ENCODE measurements at places on chromosomes 13 and 19. TPM values are rescaled to one million over a fixed set of nuclear protein-coding genes. Genes with fewer than 3 reads are reported as not detected.

LGALS7 gene
- not detected for total RNA-seq

GARIN5A gene
- total RNA-seq, result not detected

GGN gene
- total RNA-seq, result not detected

RGCC gene
- 1.6 TPM for total RNA-seq

RAVER1 gene
- 12.0 TPM for total RNA-seq

CPB2 gene
- total RNA-seq, result not detected

DNA sequence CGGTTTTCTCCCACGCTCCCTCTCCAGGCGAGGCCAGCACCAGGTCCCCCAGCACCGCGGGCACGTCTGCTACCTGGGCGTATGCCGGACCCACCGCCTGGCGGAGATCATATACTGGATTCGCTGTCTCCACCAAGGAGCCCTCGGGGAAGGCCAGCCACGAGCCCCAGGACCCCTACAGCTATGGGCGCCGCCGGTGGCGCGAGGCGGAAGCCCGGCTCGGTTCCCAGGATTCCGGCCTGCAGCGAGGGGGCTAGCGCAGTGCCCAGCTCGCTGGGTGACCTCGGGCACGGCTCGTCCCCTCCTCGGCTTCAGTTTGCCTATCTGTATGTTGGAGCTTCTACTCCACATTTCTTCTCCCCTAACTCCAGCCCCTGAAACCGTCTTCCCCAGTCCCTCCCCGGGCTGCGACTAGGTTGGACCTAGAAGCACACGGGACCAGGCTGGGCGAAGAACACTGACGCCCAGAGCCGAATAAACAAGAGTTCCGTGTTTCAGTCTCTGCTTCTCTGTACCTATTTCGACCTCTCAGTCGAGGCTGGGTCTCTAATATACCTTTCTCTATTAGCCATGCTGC, 749 bp upstream of the CPT1C start:
- no peak for DNase-seq

DNA sequence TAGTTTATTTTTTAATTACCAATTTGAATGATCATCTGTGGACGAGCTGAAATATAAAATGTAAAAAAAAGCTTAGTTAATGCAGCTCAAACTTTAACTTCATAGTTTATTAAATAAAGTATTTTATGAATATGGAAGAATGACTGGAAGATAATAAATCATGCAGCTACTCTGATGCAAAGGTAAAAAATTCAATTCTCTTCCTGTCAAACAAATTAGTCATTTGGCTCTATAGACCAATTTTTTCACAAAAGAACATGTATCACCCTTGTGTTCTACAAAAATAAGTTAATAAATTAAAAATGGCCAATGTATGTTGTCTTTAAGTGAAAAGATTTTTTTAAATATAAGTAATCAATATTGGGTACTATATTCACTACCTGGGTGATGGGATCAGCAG, 26.2 kb downstream of the EXOSC8 start:
- no peak for DNase-seq

- no peak for DNase-seq
Observed at GRCh38 chr13:81745391-81745790, 1404.5 kb upstream of the SPRY2 start.

- no peak for DNase-seq
Observed at GRCh38 chr19:44845286-44845611, 848 bp upstream of the NECTIN2 start.

GRCh38 chr19:2194513-2195078, 30.9 kb downstream of the DOT1L start:
- DNase-seq, result no peak

DNA sequence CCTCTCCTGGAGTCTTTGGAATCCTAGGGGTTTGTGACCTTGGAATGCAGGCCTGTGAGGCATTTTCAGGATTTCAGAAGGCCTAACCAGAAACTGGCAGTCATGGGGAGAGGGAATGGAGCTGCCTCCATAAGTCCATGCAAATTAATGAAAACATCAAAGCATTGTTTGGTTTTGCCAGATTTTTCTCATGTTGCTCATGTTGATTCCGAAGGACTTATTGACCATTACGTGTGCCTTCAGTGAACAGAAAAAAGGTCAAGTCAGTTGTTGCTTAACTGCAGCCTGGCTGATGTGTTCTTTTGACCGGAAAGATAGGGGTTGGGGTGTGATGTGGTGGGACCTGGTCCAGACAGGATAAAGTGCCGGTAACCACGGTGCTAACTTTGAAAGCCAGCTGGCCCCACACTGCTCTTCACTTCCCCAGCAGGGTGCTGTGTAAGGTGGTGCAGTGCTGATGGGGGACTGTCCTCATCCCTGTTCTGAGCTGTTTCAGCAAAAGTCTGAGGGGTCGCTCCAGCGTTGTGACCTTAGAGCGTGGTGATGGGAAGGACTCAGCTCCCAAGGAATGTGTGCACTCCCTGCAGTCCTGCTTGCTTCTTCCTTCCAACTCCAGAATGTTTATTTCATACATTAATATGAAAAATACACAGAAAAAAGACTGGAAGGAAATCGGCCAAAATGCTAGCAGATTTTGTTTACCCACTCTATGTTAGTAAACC, 3.5 kb downstream of the RNF113B start:
- peak; percentile 90 for DNase-seq

GRCh38 chr13:113938246-113938645, 35.6 kb downstream of the C13orf46 start:
- no peak for DNase-seq

GRCh38 chr13:44096901-44097300, 217.2 kb downstream of the LACC1 start:
- DNase-seq, result no peak

DNA sequence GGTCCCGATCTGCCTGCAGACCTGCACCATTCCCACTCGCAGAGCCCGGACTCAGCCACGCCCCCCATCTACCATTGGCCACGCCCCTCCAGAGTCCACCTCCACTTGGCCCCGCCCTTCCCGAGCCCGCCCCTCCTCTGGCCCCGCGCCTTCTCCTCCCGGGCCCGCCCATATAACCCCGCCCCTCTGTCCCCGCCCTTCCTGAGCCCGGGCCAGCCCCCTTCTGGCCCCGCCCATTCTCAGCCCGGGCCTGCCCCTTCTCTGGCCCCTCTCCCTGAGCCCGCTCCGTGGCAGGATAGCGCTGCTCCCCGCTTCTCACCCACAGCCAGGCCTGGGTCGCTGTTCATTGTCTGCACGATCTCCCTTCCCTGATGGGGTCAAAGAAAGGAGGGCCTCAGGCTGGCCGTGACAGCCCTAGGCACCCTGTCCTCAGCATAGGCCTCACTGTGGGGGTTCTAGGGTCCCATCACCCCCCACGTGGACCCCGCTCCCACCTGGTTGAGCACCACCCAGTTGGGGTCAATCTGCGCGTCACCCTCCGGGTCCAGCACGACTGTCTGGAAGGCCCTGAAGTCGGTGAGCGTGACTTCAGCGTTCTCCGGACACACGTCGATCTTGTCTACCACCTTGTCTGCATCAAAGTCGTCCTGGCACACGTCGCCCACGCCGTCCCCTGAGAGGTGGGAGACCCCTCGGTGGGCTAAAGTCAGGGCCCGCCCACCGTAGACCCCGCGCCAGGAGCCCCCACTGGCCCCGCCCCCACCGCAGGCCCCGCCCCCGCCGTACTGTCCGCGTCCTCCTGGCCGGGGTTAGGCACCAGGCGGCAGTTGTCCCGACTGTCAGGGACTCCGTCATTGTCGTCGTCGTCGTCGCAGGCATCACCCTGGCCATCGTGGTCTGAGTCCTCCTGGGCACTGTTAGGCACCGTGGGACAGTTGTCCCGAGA, 5.7 kb downstream of the COMP start:
- peak; percentile 50 for DNase-seq

DNA sequence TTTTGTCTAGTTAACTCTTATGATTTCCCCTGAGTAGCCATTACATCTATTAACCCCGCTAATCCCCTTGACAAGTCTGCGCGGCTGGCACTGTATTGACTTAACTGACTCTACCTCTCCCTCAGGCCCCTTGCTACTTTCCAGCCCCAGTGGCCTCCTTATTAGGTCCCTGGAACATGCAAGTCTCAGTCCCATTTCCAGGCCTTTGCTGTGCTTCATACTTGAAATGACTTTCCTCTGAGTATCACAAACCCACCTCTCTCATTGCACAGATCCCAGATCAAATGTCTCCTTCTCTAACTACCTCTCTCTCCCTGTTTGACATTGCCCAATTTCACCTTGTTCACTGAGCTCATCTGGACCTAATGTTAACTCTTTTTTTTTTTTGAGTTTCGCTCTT, 13.2 kb downstream of the SPACA6 start:
- DNase-seq, result no peak

- no peak for DNase-seq
Observed at GRCh38 chr19:15812060-15812722, 3.3 kb downstream of the OR10H1 start.

DNA sequence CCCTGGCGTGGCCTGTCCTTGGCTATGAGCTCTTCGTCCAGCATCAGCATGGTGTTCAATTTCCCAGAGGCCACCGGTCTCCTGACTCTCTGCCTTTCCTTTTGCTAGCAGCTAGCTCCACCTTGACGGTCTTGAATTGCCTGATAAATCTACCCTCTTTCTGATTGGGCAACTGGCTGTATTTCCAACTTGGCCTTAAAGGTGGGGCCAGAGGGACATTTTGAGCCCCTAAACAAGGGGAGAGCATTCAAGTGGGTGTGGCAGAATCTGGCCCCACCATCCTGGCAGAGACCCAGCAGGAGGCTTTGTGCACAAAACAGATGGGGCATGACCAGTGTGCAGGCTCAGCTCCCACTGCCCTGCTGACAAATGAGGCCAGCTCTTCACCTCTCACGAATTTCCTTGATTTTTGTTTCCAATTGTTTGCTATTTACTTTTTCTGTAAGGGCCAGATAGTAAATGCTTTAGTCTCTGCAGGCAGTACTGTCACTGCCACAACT, 148.9 kb upstream of the VSTM2B start:
- no peak for DNase-seq

DNA sequence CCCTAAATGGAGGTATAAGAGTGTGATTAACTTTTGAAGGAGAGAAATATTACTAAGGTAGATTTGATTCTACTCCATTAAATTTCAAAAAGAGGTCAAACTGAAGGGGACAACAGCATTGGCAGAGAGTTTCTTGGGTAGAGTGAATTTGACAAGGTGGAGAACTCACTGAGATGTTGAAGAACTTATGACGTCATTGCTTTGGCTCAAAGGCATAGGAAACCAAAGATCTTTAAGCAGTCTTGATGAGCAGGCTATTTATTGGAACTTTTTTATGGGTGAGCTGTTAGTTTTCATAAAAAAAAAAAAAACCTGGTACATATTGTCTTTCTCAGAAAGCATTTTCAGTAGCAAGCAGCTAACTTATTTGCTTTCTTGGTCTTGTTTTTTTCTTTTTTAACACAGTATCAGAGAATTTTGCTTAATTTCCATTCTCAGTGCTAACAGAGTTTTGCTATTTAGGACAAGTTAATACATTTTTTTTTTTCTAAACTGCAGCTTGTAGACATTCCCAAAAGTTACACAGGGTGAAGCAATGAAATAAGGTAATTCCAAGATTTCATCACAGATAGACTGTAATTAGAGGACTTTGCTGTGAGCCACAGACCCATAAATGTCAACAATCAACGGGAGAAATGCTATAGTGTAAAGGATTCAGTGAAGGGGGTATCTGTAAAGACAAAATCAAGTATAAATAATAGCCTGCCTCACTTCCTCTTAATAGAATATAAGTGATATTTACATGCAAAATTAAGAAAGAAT, 412.2 kb upstream of the KLHL1 start:
- DNase-seq, result no peak

DNA sequence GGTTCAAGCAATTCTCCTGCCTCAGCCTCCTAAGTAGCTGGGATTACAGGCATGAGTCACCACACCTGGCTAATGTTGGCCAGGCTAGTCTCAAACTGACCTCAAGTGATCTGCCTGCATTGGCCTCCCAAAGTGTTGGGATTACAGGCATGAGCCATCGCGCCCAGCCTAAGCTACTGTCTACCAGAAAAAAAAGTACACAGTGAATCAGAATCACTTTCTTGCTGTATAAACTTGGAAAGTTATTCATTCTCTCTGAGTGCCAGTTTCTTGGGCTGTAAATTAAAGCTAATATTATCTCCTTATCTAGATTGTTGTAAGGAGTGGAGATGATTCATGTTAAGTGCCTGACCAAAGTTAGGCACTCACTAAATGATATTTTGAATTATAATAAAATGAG, 242.8 kb downstream of the ENOX1 start:
- peak; percentile 53 for DNase-seq

DNA sequence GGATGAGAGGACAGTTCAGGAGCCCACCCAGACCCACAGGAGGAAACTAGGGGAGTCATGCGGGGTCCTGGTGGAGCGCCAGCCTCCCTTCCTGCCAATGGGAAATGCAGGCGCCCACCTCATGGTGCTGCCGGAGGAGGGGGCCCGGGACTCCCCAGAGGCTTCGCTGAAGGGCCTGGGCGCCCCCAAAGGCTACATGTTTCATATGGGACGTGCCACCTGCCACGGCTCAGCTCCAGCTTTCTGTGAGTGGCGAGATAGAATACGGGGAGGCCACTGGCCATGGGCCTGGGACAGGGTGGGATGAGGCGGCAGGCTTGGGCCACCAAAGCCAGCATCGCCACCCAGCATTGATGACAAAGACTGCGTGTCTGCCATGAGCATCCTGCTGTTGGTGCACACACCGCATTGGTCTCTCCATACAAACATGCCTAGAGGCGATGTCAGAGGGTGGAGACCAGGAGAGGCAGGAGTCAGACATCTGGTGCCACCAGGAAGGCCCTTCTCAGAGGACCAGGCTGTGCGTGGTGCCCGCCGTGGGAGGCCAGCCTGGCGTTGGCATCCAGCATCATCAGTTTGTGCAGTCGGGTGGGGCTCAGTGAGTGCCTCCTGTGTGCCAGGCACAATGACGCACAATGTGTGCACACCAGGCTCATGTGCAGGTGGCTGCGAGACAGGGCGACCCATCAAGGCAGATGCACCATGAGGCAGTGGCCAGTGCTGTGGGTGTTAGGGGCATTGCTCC, 1.2 kb upstream of the F10 start:
- DNase-seq, result no peak

DNA sequence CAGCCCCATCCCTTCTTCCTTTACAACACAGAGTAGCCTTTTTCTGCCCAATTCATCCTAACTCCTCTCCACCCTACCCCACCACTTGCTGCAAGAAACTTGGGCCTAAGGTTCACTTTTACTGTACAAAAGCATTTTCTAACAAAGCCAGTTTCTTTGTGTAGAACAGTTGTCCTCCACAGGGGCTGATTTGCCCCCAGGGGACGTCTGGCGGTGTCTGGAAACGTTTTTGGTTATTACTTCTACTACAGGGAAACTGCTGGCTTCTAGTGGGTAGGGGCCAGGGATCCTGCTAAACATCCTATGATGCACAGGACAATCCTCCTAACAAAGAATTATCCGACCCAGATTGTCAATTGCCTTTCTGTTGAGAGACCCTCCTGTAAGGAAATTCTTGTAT, 7.3 kb upstream of the LMO7 start:
- no peak for DNase-seq

GRCh38 chr19:11227195-11227886, 12.1 kb upstream of the ANGPTL8 start:
- DNase-seq, result no peak

All from fibroblast of the aortic adventitia (primary cell).